ENCODE measurements at places on chromosomes 12 and 14. TPM values are rescaled to one million over a fixed set of nuclear protein-coding genes. Genes with fewer than 3 reads are reported as not detected.

DNA sequence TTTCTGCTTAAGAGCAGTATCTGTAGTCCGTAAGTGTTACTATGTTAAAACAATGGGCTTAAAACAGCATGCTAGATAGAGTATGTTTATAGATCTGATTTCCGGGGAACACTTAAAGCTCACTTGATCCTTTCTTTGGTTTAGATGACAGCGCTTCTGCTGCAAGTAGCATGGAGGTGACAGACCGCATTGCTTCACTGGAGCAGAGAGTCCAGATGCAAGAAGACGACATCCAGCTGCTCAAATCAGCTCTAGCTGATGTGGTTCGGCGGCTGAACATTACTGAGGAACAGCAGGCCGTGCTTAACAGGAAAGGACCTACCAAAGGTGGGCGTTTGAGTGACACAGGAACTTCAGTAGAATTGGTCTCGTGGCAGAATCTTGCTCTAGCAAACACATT is 57.5 kb downstream of the EML1 start:
- H3K4me3 ChIP-seq = no peak overlapping the region
- peaks cover 19% of the 10 kb centered on the region for H3K4me1 ChIP-seq
- H3K27me3 ChIP-seq = no peaks in the 10 kb centered on the region
- H3K27ac ChIP-seq = no peak overlapping the region
- DNase-seq = no peak

DNA sequence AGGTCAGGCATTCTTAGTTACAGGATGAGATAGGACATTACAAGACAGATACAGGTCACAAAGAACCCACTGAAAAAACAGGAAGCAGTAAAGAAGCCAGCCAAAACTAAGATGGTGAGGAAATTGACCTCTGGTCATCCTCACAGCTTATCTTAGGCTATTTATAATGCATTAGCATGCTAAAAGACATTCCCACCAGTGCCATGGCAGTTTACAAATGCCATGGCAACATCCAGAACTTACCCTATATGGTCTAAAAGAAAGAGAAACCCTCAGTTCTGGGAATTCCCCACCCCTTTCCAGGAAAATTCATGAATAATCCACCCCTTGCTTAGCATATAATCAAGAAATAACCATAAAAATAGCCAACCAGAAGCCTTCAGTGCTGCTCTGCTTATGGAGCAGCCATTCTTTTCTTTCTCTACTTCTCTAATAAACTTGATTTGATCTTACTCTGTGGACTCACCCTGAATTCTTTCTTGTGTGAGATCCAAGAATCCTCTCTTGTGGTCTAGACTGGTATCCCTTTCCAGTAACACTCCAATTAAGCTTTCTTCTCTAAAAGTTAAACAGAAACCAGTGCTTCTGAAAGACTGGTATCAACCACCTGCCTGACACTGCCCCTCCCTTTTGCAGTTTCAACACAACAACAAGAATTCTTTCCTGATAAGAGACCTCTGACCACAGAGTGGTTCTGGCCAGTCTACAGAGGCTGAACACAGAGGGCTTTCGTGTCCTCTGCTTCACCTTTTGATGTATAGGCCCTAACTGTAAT is 86.9 kb downstream of the BCAT1 start:
- H3K27me3 ChIP-seq = no peaks in the 10 kb centered on the region
- no peak for DNase-seq
- no peak overlapping the region for H3K27ac ChIP-seq
- no peaks in the 10 kb centered on the region for H3K4me1 ChIP-seq

DNA sequence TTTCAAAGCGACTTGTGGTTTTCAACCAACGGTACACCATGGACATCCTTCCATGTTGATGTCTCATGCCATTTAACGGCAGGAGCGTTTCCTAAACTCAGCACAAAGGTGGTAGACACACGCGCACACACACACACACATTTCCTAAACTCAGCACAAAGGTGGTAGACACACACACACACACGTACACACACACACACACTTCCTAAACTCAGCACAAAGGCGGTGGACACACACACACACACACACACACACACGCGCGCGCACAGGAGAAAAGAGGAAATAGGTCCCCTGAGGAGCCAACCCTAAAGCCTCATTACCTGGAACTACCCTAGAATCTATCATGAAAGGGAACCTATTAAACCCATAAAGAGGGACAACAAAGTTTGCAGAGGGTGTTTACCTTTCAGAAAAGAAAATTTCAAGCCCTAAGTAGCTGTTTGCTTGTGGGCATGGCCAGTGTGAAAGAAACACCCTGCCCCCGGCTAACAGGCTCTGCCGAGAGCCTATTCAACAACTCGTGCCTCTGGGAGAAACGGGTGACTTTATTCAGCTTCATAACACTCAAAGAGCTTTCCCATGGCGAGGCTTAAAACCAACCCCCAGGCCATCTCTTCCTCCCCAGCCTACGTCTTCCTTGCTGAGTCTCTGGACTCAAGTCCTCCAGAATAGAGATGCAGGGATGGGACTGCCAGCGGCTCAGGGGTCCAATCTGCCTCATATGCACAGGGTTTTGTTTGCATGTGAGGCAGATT is 31.8 kb downstream of the SLC8B1 start:
- DNase-seq = no peak
- no peaks in the 10 kb centered on the region for H3K27me3 ChIP-seq
- no peak overlapping the region for H3K4me3 ChIP-seq

DNA sequence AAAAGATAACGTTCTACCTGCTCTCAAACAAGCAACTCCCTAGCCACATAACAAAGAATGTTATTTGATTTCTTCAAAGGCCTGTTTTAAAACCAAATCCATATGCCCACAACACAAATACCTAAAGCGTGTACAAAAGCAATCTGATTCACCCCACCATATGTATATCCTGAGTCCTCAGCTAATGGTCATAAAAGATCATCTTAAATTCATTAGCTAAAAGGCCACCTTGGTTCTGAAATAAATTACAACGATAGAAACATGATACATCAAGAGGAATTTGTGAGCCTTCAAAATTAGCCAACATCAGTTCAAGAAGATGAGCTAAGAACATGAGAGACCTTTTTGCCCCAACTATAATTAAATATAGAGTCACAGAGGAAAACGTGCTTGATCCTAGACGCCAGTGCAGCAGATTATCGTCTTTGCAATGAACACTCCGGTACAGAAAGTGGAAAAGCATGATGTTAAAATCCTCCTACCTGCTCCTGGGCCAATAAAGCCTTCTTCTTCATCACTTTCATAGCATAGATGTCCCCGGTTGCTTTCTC is 20.0 kb downstream of the CIT start:
- no peaks in the 10 kb centered on the region for H3K36me3 ChIP-seq
- no peak overlapping the region for H3K27ac ChIP-seq
- no peak overlapping the region for H3K4me3 ChIP-seq
- DNase-seq = no peak
- no peaks in the 10 kb centered on the region for H3K27me3 ChIP-seq

- H3K27ac ChIP-seq = no peak overlapping the region
- H3K4me1 ChIP-seq = no peaks in the 10 kb centered on the region
- H3K27me3 ChIP-seq = no peaks in the 10 kb centered on the region
- DNase-seq = no peak
- H3K4me3 ChIP-seq = no peak overlapping the region
- H3K36me3 ChIP-seq = peaks cover 16% of the 10 kb centered on the region
Observed at GRCh38 chr12:71555191-71555590, 108.5 kb downstream of the ZFC3H1 start.

DNA sequence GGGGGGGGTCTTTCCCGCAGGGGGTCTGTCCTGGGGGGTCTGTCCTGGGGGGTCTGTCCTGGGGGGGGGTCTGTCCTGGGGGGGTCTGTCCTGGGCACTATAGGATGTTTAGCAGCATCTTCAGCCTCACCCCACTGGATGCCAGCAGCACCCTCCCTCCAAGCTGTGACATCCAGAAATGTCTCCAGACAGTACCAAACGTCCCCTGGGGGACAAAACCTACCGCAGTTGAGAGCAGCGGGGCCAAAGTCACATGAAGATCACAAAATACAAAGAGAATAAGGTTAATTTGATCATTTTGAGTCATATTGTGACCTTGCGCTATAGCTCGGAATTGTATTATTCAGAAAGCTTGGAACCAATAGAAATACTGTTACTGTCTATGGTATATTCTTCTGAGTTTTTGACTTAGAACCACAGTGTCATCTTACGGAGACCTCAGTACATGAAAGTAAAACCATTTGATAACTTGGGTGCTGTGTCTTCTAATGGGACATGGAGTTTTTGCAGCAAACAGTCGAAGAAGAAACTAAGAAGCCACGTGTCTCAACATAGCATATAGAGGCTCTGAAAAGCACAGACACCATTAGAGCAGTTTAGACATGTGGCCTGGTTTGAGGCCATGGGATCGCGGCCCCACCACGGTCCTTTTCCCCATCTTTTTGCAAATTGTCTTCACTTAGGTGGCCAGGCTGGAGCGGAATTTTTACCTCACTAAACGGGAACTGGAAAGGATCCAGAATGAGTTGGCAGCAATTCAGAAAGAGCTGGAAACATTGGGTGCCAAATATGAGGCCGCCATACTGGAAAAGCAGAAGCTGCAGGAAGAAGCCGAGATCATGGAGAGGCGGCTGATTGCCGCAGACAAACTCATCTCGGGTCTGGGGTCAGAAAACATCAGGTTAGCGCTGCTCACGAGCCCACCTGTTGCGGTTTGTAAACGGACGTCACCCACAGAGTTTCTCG is 59.9 kb downstream of the CCDC92 start:
- no peaks in the 10 kb centered on the region for H3K27me3 ChIP-seq
- H3K27ac ChIP-seq = no peak overlapping the region
- peak; percentile 24 for DNase-seq
- H3K4me3 ChIP-seq = no peak overlapping the region
- no peaks in the 10 kb centered on the region for H3K36me3 ChIP-seq
- H3K4me1 ChIP-seq = no peaks in the 10 kb centered on the region

Gene FITM1
- total RNA-seq = 144 TPM

Gene GRIN2B
- total RNA-seq = not detected
